ENCODE measurements at places on chromosomes 3 and 15.

DNA sequence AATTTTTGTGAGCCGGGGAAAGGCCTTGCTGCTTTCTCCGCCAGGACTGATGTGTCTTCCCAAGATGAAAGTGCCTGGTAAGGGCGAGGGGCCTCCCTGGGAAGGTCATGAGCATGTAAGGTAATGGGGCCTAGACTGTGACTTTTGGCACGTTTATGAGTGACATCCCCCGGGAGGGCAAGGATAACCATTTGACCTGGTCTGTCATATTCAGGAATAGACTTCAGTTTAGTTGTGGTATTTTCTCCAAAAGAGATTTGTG is 631 bp upstream of the CNBP start:
- DNase-seq, result peak; percentile 54

DNA sequence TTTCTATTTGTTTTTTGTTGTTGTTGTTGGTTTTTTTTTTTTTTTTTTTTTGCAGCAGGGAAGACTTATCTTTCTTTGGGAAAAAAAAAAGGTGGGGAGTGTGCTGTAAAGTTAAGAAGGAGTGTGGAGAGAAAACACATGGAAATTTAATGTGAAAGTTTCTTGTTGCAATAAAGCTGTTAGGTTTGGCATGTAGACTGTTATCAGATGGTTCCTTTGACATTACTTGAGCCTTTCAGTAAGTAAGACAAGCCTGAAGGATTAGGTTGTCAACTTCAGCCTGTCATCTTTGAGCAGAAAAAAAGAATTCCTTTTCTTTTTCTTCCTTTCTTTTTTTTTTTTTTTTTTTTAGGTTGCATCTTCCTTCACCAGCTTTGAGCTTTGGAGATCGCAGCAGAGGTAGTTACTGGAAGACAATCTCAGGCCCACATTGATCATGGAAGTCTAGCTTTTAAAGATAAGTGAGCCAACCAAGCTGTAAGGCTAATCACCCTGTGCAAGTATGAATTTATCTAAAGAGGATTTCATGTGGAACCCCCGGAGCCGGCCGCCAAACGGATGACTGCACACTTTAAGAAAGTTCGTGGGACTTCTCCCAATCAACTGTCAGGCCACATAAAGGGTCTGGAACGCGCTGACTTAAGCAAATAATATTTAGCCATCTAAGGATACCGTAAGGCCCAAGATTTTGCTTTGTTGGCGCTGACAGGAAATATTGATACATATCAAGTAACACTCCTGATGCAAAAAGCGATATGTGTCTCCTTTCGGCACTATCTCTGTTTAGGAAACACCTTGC is 1040.1 kb upstream of the NR2F2 start:
- no peak for DNase-seq

- DNase-seq, result no peak
Observed at GRCh38 chr15:101425787-101426365, 63.6 kb downstream of the PCSK6 start.

- DNase-seq, result peak; percentile 88
Observed at GRCh38 chr3:68876112-68876713, 56.1 kb downstream of the TAFA4 start.

GRCh38 chr15:73747847-73748590 is 5.1 kb downstream of the INSYN1 start:
- no peak for DNase-seq

DNA sequence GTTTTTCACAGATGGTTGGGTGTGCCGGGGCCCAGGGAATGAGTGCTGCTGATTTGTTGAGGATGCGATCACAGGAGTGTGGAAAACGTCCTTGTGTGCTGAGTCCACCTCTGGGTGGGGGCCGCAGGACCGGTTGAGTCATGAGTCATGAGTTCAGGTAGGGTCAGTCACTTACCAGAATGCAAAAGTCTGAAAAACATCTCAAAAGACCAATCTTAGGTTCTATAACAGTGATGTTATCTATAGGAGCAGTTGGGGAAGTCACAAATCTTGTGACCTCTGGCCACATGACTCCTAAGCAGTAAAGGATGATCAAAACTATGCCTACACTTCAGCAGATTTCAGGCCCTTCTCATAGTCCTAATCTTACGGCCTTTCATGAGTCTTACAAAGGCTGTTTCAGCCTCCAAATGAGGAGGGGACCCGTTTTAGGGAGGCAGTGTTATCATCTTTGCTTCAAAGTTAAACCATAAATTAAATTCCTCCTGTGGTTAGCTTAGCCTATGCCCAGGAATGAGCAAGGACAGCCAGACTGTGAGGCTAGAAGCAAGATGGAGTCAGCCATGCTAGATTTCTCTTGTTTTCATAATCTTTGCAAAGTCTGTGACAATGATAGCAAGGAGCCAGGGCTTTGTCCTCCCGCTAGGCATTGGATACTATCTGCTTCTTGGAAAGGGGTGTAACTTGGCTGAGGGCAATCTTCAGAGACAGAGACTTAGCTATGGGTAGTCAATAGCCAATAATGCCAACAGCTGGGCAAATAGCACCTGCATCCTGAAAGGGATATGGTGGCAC is 30.6 kb upstream of the PIAS1 start:
- DNase-seq, result no peak

DNA sequence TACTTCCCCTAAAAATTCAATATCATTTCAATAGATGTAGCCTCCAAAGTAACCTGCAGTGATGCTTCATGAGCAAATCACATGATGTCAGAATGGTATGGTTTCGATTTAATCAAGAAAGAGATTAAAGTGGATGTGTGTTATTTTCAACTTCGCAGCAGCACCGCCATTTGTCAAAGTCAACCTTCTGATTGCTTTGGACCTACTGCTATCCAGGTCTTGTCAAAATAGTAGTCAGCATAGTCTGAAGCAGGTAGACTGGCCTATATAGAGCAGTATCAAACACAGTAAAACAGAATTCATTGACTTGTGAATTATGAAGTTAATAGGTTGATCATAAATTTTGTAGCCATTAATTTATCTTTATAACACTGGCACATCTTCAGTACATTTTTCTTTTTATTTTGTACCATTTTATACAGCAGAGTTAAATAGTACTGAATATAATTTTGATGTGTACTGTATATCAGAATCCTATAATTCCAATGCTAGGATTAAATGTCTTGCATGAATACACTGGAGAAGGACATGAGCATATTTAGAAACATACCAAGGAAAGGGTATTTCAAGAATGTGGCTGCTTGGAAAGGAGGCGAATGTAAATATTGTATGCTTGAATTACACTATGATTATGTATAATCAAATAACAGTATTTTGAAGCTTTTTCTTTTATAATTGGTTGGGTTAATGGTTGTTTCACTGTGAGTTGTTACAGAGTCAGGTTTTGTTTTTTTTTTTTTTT is 79.6 kb downstream of the CDIN1 start:
- peak; percentile 38 for DNase-seq
